ENCODE measurements at places on chromosomes 7 and 10.

- DNase-seq: peak; percentile 73
These were observed 146.5 kb downstream of the ARID5B start for GRCh38 chr10:62047960-62048383.

GRCh38 chr10:8085251-8085650 is 30.8 kb downstream of the GATA3 start:
- DNase-seq: no peak

DNA sequence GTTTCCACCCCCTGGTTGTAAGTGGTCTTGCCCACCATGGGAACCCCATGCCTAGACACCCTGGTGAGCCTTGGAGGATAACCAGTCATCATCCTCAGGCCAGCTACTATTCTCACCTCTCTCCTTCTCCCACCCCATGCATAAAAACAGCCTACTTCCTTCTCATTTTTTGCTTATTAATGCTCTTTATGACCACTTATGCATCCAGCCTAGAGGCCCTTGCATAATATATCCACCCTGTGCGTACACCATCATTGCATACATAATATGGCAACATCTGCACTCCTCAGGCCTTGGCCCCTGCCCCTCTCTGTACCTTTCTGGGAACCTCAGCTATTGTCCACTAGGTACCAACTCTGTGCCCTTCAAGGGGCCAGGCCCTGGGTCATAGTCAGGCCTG is 91.0 kb downstream of the CDH23 start:
- no peak for DNase-seq

DNA sequence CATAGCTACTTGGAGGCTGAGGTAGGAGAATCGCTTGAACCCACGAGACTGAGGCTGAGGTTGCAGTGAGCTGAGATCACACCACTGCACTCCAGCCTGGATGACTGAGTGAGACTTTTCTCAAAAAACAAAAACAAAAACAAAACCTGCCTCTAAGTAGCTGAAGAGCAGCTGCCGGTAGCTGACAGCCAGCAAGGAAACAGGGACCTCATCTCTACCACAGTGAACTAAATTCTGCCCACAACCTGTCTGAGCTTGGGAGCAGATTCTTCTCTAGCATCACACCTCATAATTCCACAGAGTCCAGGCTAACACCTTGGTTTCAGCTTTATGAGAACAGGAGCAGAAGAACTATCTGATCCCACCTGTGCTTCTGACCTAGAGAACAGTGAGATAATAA is 246.2 kb downstream of the KCND2 start:
- no peak for DNase-seq

GRCh38 chr7:83427884-83428283 is 221.1 kb downstream of the SEMA3E start:
- no peak for DNase-seq

DNA sequence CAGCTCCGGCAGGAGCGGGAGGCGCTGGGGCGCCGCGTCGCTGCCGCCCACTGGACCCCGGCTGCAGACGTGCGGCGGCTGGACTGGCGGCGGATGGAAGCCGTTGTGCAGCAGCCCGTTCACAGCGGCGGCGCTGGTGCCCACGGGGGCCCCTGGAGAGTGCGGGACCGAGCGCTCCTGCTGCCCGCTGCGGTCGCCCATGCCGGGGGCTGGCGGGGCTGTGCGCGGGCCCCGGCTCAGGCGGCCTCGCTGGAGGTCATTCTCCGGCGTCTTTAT is 413 bp downstream of the PANK1 start:
- DNase-seq: no peak

GRCh38 chr7:21869785-21870402 is 75.8 kb downstream of the CDCA7L start:
- DNase-seq: no peak

- no peak for DNase-seq
These were observed 34.1 kb upstream of the PITRM1 start for GRCh38 chr10:3206511-3207157.

DNA sequence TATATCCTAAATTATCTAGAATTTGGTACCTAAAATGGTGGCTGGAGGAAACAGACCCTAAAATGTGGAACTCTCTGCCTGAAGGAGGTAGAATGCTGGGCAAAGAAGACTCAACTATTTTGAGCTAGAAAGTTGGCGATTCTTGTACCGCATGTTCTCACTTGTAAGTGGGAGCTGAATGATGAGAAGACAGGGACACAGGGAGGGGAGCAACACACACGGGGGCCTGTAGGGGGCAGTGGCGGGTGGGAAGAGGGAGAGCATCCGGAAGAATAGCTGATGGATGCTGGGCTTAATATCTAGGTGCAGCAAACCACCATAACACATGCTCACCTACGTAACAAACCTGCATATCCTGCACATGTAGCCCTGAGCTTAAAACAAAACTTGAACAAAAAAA is 250.6 kb downstream of the CALN1 start:
- no peak for DNase-seq

- no peak for DNase-seq
These were observed 61.0 kb downstream of the GOLGA7B start for GRCh38 chr10:97910661-97911060.

- no peak for DNase-seq
These were observed 12.0 kb upstream of the AQP1 start for GRCh38 chr7:30899630-30900029.

- DNase-seq: peak; percentile 42
These were observed 56.4 kb downstream of the BBS9 start for GRCh38 chr7:33185786-33186185.

DNA sequence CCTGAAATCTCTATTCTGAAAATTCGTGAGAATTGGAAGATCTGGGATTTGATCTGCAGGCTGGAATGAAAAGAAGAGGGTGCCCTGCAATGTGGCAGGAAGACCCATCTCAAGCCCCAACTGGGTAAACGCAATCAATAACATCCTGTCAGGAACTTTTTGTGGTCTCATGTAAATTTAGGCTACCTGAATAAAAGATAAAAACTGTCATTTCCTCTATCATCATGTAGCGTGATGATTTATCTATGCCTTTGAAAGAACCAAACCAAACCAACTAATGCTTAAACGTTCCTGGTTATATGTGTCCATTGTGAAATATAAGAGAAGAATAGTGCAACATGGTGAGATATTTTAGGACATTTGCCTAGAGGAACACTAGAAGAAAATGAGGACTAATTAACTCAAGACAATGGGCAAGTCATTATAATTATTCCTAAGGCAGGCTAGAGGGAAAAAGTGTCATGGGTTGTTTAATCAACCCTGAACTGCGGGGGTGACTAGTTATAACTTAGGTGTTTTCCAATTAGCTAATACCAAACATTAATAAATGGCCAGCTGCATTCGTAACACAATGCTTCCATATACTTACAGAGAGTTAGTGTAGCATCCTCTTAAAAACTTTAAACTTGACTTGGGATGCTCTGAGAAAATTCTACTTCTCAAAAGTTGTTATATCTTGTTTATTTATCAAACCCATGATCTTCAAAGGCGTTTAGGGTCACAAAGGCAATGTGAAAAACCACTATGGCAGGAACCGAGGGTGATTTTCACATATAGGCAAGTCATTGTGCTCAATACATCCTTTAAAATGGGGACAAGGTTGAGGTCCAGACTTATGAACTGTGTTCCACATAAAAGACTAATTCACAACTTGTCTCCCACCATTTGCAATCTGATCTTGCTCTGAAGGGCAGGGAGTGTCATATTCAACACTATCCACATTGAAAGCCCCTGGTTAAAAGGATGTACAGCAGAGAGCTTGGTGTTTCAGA is 48.6 kb upstream of the ADO start:
- no peak for DNase-seq

GRCh38 chr7:10085231-10085630 is 888.4 kb upstream of the PHF14 start:
- no peak for DNase-seq

DNA sequence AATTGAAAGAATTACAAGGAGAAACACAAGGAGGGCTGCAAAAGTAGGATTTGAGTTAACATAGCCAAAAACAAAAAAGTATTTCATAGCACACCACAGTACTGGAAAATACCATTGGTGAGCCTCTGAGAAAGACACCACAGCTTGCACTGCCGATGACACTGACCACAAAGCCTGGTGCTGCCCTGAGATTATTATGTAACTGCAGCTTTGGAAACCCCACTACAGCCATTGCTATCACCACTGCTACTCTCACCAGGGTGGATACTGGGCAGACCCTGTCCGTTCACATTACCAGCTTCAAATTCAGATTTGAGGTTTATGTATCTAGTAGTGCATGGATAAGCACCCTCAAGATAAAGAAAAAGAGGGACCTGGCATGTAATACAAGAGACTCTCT is 1246.7 kb upstream of the SORCS1 start:
- no peak for DNase-seq

GRCh38 chr10:132942101-132943057 is at the start of gene CFAP46:
Gene CFAP46, minus strand, starts transcription at chr10:132942570. Its CDS starts 86 bp downstream, at chr10:132942484.
- DNase-seq: peak; percentile 40

DNA sequence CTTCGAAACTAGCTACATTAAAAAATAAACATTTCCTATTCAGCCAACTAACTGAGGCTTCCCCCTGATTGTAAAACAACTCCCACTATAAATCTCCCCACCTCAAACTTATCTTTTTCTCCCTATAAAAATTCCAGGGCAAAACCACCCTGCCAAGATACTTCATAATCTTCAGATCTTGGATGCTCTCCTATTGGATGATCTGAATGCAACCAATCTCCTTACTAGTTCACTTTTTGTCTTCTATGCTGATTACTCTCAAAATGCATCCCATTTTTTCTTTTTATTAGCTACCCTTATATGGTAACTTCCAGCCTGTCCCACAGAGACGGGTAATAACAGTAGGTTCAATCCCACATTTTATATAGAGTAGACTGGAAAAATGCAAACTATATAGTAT is 15.0 kb upstream of the PRSS58 start:
- DNase-seq: no peak

Data from activated CD4-positive, alpha-beta T cell treated with anti-CD3 and anti-CD28 coated beads, Interleukin-2, Interleukin-6, amounts not matched to agents 100 ng/mL and 50 ng/mL, durations not matched to agents 16 hours and 8 hours (primary cell).